ENCODE measurements at places on chromosomes 1 and 21. TPM values are rescaled to one million over a fixed set of nuclear protein-coding genes. Genes with fewer than 3 reads are reported as not detected.

Gene CHRNB2
- total RNA-seq: not detected

DNA sequence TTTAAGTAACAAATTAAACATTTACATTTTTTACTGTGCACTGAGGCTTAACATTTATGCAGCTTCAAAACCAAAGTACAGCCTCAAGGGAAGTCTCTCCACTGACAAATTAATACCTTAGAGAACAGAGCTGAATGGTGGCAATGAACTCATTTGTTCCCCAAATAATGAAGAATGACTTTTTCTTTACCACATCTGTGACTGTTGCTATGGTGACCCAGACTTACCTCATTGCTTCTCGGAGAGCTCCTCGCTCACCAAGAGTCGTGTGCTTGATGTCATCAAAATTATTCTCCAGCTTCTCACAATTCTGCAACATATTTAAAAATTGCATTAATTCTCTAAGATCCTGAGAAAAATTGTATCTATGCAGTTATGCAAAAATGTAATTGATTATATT, 92.9 kb downstream of the DPYD start:
- DNase-seq: no peak

DNA sequence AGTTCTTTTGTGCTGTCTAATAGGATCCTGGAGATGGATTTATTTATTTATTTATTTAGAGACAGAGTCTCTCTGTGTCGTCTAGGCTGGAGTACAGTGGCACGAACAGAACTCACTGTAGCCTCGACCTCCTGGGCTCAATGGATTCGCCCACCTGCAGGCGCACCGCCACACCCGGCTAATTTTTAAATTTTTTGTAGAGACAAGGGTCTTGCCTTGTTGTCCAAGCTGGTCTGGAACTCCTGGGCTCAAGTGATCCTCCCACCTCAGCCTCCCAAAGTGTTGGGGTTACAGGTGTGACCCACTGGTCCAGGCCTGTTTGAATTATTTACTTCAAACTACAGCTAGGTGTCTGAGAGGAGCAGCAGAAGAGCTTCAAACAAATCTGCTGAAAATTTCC, 9.6 kb upstream of the SPEN start:
- peak; percentile 69 for DNase-seq

DNA sequence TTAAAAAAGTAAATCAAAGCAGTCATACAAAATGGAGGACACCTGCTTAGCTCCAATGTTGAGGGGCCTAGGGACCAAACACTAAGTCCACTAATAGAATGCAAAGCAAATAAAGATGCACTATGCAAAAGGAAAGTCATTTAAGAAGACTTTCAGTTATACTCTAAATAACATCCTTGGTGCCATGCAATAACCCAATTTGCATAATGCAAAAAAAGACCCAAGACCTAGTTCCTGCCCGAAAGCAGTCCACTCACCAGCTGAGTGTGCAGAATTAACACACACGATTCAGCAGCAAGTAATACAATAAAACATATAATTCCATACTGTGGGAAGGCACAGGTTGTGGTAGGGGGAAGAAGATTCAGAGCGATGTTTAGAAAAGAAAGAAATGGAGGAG, 101.8 kb downstream of the TGFBR3 start:
- DNase-seq: no peak

- no peak for DNase-seq
Measured at GRCh38 chr1:243938208-243938607, 88.2 kb upstream of the AKT3 start.

GRCh38 chr1:154329152-154329521, 3.8 kb downstream of the ATP8B2 start:
- no peak for DNase-seq

- no peak for DNase-seq
Measured at GRCh38 chr1:169604781-169605560, 18.7 kb upstream of the F5 start.

Gene SPATA17
- total RNA-seq: 0.32 TPM

Gene GCSAML
- total RNA-seq: 0.81 TPM

DNA sequence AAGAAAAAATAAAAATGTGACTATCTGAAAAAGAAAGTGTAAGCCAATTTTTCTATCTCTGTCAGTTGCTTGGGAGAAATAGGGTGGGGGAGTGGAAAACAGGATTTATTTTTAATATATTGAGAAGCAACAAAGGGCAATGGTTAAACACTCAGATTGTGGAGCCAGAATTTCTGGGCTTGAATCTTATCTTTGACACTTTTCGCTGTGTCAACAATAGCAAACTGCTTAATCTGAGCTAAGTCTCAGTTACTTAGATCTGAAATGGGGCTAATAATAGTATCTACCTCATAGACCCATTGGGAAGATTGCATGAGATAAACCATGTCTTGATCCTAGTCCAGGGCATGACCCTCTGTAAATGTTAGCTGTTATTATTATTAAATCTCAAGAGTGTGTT, 468.1 kb downstream of the ADGRL2 start:
- no peak for DNase-seq

- no peak for DNase-seq
Measured at GRCh38 chr1:156643778-156644092, 1.8 kb downstream of the BCAN start.

DNA sequence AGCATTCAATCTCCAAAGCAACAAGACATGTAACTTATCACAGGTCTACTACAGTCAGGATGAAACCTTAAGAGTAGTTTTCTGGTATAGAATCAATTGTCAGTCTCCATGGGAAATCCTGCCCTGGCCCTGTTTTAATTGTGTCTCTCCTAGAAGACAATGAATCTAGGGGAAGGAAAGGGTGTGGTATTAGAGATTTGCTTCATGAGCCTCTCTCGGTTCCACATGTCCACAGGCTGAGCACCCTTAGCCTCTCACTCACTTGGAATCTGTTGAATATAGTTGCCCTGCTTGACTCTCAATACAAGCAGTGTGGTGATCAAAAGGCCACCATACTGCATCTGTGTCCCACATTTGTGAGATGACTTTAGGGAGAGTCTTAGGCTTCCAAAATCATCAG, 17.7 kb downstream of the SPATA46 start:
- no peak for DNase-seq

DNA sequence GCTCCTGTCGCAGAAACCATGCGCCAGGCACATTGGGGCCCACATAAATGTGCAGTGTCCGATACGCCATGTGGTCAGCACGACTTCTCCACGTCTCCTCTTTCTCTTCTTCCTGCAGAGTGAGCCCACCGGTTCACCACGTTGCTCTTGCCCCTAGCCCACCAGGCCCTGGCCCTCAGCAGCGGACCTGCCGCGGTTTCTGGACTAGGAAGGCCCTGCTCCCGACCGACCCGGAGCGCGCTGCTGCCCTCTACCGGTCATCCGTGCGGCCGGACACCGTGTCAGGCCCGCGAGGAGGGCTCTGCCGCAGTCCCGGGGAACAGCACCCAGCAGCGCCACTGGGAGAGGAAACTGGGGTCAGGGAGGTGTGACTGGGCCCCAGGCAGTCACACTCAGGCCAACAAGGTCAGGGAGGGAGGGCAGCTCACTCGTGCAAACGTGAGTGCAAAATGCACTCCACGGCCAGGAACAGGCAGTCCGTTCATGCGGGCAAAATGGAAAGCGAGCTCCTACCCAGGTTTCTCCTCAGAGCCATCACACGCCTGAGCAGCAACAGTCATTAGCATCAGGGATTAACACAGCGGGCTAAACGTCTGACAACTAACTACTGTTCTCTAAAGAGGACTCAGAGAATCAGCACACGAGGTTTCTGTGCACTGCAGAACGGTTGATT, 13.7 kb downstream of the TLR5 start:
- peak; percentile 95 for DNase-seq

Gene C1orf141
- total RNA-seq: not detected

GRCh38 chr1:59689730-59690129, 125.0 kb upstream of the HOOK1 start:
- no peak for DNase-seq

DNA sequence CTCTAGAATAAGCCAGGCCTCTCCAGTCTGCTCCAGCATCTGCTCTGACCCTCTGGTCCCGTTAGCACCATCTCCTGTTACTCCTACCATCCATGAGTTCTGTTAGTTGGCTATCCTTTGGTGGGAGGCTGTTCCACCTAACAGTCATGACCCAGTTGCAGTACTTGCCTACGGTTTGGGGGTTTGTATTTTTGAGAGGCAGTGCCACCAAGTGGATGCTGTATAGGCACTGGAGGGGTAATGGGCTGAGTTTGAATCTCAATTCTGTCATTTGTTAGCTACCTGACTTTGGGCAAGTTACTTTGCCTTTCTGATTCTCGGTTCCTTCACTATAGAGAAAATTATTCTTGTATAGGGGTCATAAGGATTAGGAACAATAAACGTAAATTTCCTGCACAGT, 12.1 kb upstream of the C8B start:
- DNase-seq: no peak

Gene SPRR2F
- not detected for total RNA-seq

- DNase-seq: peak; percentile 85
Measured at GRCh38 chr1:1891349-1892078, 627 bp upstream of the GNB1 start.

DNA sequence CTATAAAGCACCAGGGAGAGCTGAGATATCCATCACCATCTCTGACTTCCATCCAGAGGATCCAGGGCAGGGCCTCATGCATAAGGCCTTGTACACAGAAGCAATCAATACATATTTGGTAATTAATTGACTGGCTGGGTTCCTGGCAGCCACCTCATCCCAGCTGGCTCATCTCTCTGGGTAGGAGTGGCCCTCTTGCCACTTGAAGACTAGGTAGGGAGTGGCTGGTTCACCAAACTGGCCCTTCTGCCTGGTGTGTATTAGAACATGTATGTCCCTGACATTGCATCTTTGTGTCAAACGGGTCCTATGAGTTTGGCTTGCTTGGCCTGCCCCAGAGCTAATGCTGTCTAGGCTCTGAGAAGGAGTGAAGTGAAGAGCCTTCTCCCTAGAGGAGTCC, 11.8 kb downstream of the NUAK2 start:
- DNase-seq: no peak

DNA sequence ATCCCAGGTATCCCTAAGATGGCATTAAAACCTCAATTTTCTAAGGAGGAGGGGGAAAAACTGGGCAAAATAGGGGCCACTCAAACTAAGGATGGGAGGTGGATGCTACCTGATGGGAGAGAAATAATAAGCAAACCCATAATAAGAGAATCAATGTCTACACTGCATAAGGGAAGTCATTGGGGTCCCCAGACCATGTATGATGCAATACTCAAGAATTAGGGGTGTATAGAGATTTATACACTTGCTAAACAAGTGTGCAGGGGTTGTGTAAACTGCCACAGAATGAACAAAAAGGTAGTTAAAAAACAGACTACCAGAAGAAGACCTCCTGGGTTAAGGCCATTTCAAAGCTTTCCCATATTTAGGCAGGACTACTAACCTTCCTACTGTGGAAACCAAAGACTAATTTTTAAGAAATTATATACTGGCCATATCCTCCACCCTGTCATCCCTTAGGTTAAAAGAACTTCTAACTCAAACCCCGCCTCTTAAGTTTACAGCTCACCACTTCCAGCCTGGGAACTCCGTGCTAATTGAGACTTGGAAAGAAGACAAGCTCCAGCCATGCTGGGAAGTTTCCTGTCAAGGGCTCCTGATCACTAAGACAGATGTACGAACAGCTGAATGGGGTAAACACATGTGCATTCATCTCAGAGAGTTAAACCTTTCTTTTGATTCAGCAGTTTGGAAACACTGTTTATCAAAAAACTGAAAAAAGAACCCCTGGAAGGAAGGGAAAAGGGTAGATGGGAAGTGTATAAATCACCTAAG, 64.4 kb upstream of the TLR5 start:
- DNase-seq: no peak

DNA sequence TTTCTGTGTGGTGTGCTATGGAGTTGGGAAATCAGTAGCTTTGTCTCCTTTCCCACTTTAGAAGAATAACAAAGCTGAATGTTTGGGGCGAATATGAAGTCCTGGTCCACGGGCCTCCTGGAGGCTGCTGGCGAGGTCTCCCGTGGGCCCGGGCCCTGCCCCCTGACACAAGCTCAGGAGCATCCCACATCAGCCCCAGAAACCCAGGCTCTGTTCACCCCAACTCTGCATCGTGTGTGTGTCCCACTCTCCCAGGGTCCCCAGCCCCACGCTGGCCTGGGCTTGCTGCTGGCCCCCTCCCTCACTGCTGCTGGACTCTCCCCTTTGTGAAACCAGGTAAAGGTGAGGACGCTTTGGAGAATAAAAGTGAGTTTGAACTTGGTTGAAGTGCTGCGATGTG, 8.1 kb downstream of the PRDM16 start:
- no peak for DNase-seq

Gene ASH1L
- total RNA-seq: 73.1 TPM

Gene TLR5
- total RNA-seq: 4.9 TPM

DNA sequence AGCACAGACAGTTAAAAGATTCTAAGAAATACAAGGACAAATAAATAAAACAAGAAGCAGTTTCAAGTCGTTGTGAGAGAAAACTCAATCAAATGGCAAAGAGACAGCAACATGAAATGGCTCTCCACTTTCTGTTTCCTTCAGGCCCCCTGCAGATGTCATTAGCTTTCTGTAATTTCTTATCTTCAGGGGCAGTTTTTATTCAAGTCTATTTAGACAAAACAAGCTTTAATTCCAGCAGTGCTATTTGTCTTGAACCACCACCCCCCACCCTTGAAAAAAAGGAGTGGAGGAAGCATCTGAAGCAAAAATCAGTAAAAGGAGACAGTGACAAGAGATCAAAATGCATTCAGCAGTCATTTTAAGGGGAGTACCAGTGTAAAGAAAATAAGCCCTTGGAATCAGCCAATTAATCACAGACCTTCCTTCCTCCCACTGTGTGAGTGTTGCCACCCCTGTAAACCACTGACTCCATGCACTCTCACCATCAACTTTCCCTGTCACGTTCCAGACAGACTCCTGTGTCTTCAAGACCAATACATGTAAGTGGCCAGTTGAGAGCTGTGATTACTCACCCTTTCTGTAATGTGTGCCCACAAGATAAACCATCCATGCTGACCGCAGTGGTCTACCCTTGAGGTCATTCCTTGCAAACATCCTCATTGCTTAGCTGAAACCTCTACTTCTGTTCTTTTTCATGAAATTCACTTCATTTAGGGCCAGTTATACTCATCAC, 136.1 kb upstream of the HOOK1 start:
- no peak for DNase-seq

Gene MINDY1
- 26.0 TPM for total RNA-seq
